ENCODE measurements at places on chromosomes 13 and 19.

GRCh38 chr19:48630296-48631063 lies 6.7 kb downstream of the DBP start:
- no peak for DNase-seq

- no peak for DNase-seq
Observed at GRCh38 chr13:109955598-109955997, 169.2 kb upstream of the IRS2 start.

DNA sequence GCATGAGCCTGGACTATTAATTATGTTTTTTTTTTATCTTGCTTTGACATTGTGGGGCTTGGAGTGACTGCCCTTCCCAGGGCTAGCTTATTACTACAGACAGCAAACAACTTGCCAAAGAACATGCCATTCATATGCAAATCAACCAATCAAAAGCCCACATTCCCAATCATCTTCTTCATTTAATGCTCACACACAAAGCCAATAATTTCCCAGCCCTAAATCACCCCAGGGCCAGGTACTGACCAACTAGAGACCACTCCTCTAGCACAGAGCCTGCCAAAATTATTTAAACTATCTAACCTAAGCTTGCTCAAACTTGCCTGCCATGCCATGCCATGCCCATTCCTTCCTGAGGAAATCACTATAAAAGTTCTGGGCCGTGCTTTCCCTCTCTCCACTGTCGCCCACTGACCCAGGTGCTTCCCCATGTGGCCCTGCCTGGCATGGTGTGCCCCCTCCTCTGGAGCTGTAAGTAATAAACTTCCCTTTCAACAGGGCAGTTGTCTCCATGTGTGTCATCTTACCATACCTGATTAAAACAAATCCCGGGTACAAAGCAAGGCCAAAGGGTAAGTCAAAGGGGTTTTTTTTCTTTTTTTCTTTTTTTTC lies 15.7 kb downstream of the PBX4 start:
- DNase-seq: no peak

DNA sequence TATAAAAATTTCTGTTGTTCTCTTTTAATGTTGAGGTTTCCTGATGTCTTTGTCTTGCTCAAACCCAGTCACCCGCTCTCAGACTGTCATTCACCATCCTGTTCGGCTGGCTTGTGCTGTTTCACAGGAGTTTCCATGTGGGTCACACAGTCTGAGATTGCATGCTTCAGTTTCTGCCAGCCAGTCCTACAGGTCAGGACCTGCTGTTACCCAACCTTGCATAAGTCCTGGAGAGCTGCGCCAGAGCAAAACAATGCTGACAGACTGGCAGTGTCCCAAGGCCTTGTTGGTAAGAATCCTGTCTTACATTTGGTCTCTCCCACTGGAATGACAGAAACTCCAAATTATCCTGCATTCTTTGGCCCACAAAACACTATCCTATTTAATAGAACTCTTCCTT lies 340.0 kb upstream of the SLITRK5 start:
- DNase-seq: no peak

DNA sequence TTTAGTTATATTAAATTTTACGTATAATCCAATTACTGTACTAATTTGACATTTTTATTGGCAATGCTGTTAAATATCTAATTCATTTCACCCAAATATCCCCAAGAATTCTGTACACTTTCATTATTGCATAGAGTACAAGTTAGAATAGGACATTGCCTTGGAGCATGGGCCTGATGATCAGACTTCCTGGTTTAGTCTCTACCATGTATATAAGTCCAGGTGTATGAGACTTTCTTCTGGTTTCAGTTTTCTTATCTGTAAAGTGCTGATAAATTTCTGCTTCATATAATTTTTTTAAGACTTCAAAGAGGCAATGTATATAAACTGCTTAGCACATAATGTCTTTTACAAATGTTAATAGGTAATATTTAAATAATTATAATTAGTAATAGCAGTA lies 179.4 kb downstream of the KLF12 start:
- no peak for DNase-seq

GRCh38 chr13:42215578-42216421 lies 56.2 kb upstream of the AKAP11 start:
- peak; percentile 35 for DNase-seq

DNA sequence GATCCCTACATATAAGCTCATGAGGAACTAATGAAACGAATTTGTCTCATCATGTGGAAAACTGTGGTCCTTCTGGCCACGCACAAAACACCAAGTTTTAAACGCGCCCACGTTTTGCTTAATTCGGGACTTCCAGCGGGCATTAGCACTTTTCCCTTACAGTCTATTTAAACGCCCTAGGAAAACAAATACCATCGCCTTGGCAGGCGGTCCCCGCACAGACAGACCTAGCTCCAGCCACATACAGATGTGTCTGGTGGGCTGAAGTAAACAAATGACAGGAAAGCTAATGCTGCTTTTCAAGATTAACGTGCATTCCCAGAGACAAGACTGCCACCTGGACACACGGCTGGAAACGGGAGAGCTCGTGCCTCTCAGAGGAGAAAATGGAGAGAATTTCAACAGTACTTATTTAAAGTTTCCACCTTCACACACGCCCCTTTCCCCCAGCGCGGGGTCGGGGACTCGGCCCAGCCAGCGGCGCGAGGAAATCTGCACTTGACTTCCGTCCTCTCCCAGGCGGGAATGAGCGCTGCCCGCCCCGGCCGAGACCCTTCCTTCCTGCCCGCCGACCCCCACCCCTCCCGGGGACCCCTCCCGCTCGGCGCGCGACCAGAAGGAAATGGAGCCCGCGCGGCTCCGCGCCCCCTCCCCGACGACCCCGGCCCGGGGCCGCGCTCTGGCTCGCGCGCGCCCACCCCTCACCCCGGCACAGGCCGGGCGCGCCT lies 931 bp downstream of the USP12 start:
- DNase-seq: peak; percentile 46

- DNase-seq: no peak
Observed at GRCh38 chr19:58367698-58368454, 5.3 kb upstream of the ZNF497 start.

GRCh38 chr13:112831196-112831595 lies 137.8 kb upstream of the MCF2L start:
- no peak for DNase-seq

GRCh38 chr13:99958406-99959126 lies 13.0 kb downstream of the ZIC5 start:
- DNase-seq: no peak

GRCh38 chr19:36837906-36838783 lies at the start of gene ZNF790:
Gene ZNF790, minus strand, starts transcription at chr19:36838387. Its CDS starts 12,768 bp downstream, at chr19:36825619.
- DNase-seq: peak; percentile 96

GRCh38 chr19:2529473-2529918 lies 53.6 kb downstream of the GADD45B start:
- peak; percentile 70 for DNase-seq

DNA sequence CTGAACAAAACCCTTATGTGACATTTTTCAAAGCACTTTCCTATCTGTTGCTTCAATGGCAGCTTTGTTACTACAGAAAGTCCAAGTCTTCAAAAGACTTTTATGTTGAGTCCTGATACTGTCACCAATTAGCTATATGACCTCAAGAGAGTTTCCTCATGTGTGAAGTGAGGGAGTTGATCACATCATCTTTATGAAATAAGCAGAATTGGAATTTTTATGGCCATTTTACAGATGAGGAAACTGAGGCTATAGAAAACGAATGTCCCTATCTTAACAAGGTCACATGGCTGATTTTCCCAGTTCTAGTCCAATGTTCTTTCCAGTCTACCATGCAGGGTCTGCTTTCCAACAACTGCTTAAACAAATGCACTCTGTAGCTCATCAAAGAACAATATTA lies 2.6 kb downstream of the TNFRSF19 start:
- DNase-seq: no peak

Data from Caki2 (cell line).